AG04449 (cell line): ENCODE measurements at places on chromosomes 7 and 10.

DNA sequence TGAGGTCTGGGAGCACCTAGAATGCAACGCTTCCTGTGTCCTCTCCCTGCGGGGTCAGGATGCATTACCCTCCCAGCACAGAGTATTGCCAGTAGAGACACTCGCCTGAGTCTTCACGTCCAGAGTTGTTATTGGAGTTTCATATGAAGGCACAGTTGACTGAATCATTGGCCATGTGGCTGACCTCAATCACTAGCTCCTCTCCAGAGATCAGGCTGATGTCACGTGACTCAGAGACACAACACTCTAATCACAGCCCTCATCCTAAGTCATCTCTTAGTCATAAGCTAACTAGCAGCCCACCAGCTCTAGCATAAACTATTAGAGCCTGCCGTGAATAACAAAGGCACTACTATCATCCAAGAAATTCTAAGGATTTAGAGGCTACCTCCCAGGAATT, 107.8 kb downstream of the HECW1 start:
- DNase-seq, result peak; percentile 31

GRCh38 chr10:78579995-78580394, 488.8 kb upstream of the ZMIZ1 start:
- DNase-seq, result no peak

- no peak for DNase-seq
These were observed 10.7 kb upstream of the KPNA7 start for GRCh38 chr7:99218406-99219184.

GRCh38 chr10:107031931-107032699, 132.4 kb downstream of the SORCS1 start:
- DNase-seq, result no peak

GRCh38 chr7:118517275-118517674, 292.8 kb downstream of the ANKRD7 start:
- DNase-seq, result no peak

DNA sequence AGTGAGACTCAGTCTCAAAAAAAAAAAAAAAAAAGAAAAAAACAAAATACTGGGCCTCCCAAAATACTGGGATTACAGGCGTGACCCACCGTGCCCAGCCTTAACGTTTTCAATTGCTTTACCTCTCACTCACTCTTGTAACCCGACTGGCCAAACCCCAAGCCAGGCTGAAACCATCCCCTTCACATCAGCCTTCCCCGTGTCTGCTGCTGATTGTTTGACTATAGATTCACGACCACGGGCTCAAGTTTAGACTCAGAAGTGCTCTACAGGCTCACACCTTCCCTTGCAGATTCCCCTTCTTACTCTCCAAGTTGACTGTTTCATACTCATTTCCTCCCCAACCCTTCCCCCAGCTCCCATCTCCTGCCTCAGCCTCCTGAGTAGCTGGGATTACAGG, 22.3 kb downstream of the TYW1 start:
- DNase-seq, result no peak

DNA sequence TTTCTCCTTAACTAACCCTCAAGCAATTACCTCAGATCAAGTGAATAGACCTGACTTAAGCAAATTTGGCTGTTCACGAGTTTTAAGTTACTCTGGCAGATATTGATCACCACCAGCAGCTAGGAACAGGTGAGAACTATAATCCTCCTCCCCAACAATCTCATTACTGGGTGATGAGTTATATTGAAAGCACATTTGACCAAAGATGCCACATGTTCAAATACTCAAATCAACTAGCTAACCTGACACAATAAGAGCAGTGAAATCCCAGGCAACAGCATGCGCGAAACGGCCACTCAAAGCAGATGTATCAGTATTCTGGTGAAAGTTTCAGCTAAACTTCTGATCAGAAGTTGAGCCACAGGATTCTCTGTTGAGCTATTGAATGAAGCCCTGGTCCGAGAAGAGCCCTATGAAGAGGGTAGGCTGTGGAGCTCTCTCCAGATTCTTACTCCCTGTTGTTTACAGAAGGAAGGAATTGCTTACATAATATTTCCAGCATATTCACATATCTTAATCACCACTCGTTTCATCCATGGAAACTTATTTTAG, 52.6 kb downstream of the CAV1 start:
- DNase-seq, result no peak

- DNase-seq, result no peak
These were observed 34.6 kb upstream of the PDK4 start for GRCh38 chr7:95630702-95631458.

DNA sequence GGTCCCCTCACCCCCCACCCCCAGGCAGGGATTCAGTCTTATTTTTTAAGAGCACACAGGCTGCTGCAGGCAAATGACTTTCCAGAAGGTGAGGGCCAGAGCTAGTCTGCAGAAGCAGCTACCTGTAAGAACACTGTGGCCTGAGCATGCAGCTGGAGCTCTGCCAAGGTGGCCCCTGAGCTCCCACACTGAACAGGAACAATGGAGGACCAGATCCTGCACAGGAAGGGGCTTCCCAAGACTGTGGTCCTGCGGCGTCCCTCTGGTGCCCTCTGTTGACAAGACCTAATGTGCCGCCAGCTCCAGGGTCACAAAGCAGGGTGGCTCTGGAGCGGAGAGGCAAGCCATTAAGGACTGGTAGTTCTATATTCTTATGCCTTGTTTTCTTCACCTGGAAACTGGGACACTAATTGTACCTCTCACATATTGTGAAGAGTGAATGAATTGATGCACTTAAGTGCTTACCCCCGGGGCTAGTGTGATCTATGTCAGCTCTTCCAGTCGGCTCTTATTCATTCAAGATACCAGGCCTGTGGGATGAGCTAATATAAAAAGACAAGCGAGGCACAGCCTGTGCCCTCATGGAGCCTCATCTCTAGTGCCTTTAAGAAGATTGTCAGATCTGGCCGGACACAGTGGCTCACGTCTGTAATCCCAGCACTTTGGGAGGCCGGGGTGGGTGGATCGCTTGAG, 8.0 kb upstream of the BEND7 start:
- DNase-seq, result no peak
